ENCODE measurements at places on chromosomes 13 and 19.

- no peak for DNase-seq
Observed at GRCh38 chr13:35718084-35718483, 241.6 kb upstream of the MAB21L1 start.

DNA sequence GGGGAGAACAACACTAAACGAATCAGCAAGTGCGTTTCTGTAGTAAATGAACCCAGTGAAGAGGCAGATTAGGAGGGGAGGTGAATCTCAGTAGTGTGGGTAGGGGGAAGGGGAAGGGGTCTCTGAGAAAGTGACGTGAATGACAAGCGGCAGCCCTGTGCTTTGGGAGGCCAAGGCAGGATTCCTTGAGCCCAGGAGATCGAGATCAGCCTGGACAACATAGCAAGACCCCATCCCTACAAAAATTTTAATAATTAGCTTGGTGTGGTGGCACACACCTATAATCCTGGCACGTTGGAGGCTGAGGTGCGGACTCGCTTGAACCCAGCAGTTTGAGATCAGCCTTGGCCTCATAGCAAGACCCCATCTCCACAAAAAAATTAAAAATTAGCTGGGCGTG, 8.1 kb downstream of the PLK5 start:
- DNase-seq, result no peak

DNA sequence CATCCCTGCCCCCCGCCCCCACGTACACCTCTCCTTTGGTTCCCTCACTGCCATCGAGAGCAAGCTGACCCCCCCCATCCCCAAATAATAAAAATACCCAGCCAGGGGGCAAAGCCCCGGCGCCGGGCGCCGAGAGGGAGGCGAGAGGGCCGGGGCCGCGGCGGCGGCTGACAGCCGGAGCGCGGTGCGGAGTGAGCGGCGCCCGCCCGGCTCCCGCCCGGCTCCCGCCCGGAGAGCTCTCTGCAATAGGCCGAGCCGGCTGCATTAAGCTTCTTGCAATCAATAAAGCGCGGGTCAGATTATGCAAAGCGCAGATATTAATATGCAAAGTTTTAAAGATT, 40.9 kb downstream of the DEDD2 start:
- DNase-seq, result no peak

DNA sequence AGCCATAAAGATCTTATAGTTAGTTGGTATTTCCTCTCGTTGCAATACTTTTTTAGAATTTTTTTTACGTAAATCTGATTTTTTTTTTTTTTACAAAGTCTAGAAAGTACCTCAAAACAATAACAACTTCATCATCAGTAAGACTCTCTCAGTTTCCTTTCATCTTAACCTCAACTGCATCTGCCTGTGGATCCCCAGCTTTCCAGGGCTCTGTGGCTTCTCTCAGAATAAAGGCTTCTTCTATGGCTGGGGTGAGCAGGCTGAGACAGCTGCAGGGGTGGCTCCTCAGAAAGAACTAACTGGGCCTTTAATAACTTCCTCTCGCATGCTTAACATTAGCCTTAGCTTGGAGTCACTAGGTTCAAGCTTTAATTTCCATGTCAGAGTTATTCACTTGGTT, 4.2 kb downstream of the ZNF506 start:
- peak; percentile 7 for DNase-seq

DNA sequence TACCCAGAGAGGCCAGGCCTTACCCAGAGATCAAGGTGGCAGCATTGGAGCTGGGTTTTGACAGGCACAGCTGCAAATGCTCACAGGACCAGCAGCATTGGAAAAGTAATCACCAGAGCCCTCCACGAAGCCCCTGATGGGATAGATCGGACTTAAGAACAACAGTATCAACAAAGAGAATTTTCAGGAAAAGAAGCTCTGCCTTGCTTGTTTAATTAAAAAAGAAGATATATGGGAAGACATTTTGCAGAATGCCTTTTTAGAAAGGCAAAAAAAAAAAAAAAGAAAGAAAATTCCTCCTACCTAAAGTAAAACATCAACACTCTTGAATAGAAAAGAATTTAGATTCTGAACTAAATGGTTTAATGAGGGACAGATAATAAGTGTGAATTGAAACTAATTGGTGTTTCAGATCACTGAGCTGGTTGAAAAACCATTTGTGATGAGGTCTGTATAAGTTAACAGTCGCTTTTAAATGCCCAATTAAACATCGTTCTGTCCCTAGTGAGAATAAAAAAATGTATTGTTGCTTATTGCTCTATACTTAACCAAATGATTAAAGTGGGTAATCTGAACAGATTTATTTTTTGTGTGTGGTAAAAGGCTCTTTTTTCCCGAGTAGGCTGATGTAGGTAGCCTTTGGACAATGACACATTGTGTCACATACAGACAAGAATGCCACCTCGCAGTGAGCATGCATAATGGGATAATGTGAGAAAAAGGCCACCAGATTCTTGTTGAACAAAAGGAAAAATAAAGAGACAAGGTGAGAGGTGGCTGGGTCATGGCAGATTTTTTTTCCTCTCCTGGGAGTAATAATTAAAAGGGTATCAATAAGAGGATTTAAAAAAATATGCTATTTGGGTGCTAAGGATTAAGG, 93.0 kb upstream of the ARGLU1 start:
- no peak for DNase-seq

- no peak for DNase-seq
Observed at GRCh38 chr13:30805603-30806011, 70.3 kb downstream of the ALOX5AP start.

DNA sequence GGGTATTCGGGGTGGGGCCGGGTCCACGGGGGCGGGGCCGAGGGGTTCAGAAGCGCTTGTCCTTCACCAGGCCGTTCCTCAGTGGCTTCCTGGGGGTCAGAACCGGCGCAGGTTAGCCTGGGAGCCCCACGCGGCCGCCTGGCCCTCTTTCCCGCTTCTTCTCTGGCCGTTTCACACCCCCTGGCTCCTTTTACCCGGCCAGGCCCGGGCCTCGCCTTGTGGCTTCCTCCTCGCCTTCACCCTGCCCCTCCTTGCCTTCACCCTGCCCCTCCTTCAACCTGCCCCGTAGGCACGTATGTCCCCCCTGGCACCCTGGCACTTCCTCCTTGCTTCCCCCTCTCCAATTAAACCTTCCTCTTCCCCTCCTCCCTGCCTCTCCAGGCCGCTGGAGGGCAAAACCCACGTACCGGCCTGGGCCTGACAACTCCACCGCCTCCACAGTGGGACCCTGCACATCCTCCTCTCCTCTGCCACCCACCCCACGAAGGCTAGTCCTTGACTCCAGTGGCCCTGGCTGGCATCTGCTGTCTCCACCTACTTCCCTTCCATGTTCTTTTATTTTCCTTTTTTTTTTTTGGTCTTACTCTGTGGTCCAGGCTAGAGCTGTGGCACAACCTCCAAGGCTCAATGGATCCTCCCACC, 25.3 kb downstream of the CERS1 start:
- no peak for DNase-seq

GRCh38 chr13:92384410-92384809, 842.2 kb upstream of the GPC6 start:
- no peak for DNase-seq

- no peak for DNase-seq
Observed at GRCh38 chr13:36975172-36975571, 24.0 kb downstream of the ALG5 start.

DNA sequence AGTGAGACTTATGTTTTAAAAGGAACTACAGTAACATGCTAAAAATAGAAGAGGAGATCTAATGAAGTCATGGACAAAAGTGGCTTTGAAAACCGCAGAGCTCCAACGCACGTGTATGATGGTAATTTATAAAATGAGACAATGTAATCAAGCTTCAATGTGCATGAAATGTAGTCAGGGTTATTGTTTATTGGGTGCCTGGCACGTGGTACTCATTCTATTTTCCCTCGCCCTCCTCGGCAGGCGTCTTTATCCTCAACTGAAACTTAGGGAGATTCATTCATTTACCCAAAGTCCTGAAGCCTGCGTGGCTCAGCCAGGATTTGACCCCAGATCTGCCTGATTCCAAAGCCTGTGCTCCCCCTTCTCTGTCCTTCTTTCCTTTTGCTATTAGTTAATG, 79.8 kb downstream of the CHST8 start:
- DNase-seq, result no peak

DNA sequence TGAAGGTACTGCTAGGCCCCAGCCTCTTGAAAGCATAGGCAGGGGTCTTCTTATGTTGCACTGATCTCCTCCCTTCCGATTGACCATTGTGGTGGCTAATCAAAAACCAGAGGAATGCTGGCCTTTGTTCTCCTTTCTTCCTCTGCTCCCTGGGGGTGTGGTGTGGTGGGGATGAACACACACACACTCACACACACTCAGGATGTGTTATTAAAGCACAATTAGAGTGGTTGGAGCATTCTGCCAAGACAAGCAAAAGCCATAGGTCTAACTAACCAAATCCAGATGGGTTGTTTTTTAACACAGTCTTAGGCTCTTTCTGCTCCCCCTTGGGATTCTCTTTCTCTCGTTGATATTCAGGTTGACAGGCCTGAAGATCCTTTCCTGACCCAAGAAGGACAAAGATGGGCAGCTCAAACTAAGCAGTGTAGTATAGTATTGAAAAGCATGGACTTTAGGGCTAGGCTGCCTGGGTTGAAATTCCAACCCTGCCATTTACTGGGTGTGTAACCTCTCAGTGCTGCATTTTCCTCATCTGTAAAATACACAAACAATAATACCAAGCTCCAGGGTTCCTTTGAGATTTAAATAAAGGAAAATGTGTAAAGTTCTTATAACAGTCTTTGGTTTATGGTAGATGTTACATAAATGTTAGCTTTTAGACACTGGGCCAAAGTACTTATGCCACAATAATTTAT, 25.5 kb upstream of the DGKH start:
- DNase-seq, result no peak

GRCh38 chr19:46951171-46951986, 68.3 kb upstream of the NPAS1 start:
- DNase-seq, result no peak

DNA sequence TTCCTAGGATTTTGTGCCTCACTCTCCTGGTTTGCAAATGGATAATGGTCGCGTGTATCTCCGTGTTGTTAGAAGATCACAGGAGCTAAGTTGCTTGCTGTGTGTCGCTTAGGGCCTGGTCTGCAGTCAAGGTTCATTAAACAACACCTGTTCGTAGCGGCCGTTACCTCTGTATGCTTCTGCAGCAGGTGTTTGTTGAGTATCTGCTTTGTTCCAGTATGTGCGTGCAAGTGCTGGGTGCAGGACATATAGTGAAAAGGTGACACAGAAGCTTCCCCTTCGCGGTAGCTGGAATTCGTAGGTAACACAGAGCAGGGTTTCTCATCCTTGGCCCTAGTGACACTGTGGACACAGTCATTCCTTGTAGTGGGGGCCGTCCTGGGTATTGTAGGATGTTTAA, 5.4 kb downstream of the MED25 start:
- DNase-seq, result no peak

DNA sequence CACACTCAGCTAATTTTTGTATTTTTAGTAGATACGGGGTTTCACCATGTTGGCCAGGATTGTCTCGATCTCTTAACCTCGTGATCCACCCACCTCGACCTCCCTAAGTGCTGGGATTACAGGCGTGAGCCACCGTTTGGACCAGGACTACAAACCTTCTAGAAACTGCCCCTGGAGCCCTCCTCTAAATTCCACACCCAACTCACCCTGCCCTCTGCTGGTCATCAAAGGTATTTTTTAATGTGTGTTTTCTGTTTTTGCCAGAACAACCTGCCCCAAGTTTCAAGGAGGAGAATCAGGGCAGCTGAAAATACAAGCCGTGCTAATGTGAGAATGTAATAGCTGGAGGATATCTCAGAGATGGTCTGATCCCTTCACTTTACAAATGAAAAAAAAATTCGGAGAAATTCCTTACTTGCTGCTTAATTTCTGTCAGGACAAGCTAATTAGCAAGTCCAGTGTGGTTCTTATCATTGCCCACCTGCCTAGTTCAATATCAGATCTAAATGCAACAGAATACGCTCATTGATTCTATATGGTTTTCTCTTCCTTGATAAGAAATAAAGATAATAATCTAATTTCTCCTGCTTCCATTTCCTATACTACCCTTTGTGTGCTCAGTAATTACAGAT, 4.1 kb downstream of the ATP8A2 start:
- no peak for DNase-seq

All from stimulated activated CD4-positive, alpha-beta T cell treated with anti-CD3 and anti-CD28 coated beads, Interleukin-1b, Interleukin-23, amount 100 ng/mL, for 1 hour (primary cell).